ENCODE measurements at places on chromosomes 16 and 17. TPM values are rescaled to one million over a fixed set of nuclear protein-coding genes. Genes with fewer than 3 reads are reported as not detected.

GP2 gene
- 6.8 TPM for total RNA-seq

EIF3CL gene
- total RNA-seq, result 235 TPM

GRCh38 chr16:30844671-30845449, 49.0 kb downstream of the BCL7C start:
- no peak for DNase-seq

- DNase-seq, result no peak
Observed at GRCh38 chr17:75832652-75833400, 11.4 kb downstream of the UNC13D start.
